NCI-H69 (cell line): ENCODE measurements at places on chromosomes 7 and 10.
A peak's percentile ranks its signal among the peaks of the same experiment; 100 is the strongest.

- DNase-seq: peak; percentile 40
Measured at GRCh38 chr10:30784897-30785605, 155.5 kb upstream of the LYZL2 start.

DNA sequence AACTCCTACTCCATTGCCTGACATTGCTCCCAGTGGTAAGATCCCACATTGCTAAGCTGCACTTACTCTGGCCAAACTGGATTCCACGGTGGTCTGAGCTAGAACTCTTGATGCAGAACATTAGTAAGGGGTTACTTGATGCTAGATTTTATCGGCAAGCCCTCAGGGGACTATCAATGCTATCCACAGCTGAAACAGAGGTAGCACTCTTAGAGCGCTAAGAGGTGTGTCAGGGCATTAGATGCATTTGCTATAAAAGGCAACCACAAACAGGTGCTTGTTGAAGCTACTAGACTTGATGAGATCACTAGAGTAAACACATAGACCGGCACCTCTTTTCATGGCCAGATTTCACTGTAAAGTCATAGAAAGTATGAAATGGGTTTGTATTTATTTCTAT is 116.3 kb downstream of the MDFIC start:
- peak; percentile 15 for DNase-seq

DNA sequence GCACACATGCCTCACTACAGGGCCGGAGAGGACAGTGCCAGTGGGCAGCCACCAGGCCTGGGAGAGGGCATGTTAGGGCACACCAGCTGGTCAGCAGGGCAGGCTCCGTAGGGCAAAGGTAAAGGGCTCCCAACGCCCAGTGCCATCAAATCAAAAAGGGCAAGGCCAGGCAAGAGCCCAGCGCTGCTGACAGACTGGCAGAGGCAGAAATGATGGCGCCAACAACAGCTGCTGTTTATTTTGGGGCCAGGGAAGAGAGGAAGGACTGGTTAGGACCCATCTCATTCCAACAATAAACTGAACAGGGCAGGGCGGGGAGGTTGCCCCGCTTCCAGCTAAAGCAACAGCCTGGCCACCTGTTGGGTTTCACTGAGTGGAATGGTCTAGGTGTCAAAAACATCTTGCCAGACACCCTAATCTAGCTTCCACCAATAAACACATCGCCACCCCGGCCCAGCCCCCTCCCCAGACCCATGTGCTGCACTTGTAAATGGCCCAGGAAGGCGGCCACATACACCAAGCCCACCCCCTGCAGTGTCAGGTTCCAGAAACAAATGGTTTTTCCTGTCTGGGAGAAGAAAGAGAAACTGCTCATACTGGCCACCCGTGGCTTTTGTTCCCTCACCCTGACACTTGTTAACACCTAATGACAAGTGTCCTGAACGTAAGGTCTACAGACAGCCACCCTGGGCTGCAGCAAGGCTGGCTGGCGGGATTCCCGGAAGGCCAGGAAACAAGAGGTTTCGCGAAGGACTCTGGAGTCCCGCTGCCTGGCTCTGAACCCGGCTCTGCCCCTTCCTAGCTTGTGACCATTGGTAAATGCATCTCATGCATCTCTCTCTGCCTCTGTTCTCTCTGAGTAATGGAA is 15.3 kb downstream of the SH3PXD2A start:
- DNase-seq: peak; percentile 83

GRCh38 chr7:52539414-52539813 is 496.0 kb upstream of the POM121L12 start:
- DNase-seq: no peak

- peak; percentile 94 for DNase-seq
Measured at GRCh38 chr7:82241356-82241755, 202.2 kb downstream of the CACNA2D1 start.

GRCh38 chr7:122438492-122438891 is 133.9 kb upstream of the FEZF1 start:
- no peak for DNase-seq

DNA sequence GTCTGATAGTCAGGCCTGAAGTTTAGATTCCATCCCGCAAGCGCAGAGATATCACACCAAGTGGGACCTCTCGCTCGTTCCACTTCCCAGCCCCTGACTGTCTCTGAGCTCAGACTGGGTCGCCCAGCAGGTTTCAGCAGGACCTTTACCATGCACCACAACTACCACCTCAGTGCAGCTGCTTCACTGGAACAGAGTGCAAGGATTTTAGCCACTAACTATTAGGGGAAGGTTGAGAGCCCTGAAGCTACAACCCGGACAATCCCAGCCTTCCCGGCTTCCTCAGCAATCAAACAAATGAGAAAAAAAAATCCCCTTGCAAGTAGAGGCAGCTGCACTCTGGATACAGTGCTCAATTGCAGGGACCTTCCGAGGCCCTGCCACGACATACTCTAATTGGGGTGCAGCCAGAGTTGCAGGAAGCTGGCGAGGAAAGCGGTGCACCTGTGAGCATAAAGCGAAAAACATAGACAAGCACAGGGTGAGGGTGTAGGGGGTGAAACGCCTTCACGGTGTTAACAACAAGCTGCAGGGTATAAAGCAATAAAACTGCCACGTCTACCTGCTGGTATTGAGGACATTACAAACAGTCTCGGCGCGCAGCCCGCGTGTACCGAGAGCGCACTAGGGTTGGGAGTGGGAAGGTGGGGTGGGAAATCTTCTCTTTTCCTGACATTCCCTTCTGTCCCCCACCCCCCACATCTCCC is 2.6 kb upstream of the DLX6 start:
- DNase-seq: no peak

GRCh38 chr7:106476751-106477150 is 184.2 kb downstream of the CCDC71L start:
- no peak for DNase-seq

- peak; percentile 42 for DNase-seq
Measured at GRCh38 chr10:29386342-29386999, 97.6 kb downstream of the LYZL1 start.

GRCh38 chr10:133169173-133169947 is 9.3 kb downstream of the KNDC1 start:
- DNase-seq: no peak

GRCh38 chr10:66098595-66099480 is 827.0 kb upstream of the LRRTM3 start:
- no peak for DNase-seq
